Fibroblast of skin of back (primary cell): ENCODE measurements at places on chromosomes 4 and X.

DNA sequence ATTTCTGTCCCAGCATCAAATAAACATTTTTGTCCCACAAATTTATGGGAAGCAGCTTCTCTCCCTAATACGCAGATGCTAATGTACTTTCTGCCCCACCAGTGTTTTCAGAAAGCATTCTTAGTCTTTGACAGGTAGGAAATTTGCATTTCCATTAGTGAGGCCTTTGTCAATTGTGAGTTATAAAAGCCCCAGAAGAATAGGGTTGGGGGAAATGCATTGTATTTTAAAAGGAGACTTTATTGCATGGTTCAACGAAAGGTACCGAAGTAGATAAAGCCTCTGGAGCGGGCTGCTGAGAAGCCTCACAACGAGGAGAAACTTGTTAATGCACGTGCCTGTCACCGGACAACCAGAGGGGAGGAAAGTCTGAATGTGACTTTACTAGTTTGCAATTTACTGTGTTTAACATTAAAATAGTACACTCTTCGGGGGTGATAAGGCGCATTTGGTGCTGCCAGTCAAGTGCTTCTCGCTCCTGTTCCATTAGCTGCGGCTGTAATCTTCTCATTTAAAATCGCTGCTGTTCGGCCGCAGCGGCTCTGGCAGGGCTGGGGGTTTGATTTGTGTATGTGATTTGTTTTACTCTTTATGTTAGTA lies 63.4 kb downstream of the DCTD start:
- DNase-seq = no peak

DNA sequence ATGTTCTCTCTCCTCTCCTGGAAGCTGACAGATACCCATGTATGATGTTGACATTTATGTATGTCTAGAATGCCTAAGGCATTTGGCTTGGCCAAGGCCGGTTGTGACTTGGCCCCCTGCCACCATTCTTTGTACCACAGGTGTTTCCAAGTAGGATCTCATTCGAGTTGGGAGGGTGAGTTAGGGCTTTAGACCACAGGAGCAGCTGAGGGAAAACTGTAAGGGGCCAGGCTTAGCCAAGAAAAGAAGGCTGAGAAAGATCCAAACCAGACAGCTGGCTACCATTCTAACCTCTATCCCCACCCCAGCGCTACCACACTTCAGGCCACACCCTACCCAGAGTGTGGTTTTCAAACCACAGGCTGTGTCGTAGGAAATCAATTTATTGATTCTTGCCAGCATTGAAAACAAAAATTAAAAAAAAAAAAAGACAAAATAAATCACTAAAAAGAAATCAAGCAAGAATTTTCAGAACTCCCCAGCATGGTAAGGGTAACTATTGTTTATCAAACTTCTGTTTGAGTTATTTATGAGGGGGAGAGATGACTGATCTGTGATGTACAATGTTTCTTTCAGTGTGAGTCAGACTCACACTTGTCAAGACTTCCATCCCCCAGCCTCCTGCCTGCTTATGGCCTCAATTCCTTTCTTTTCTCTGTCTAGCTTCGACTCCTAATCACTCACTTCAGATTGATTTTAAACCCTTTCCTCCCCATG lies 9.9 kb downstream of the TMSB4X start:
- peak; percentile 54 for DNase-seq

- DNase-seq = peak; percentile 94
Measured at GRCh38 chr4:55866290-55866907, 13.0 kb downstream of the EXOC1 start.

- DNase-seq = peak; percentile 49
Measured at GRCh38 chrX:40922307-40922706, 162.9 kb upstream of the USP9X start.

DNA sequence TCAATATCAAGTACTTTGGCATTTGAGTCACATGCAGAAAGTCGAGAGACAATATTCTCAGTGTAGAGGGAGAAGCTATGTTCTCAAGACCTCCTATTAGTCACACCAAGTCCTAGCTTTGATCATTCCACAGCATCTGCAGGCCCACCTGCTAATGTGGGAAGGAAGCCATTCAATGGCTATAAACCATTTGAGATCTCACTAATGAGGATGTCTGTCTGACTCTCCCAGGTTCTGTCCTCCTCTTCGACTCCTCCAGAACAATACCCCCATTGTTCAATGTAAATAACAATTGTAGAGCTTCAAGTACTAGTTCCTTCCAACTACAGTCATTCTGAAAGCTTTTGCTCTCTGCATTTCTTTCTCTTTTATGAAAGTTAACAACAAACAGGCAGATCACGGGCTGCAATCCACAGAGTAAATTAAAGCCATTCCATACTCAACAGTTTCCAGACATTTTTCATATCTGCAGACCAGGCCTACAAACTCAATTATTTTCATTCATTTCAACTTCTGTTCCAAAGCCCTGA lies 140.2 kb upstream of the EDNRA start:
- DNase-seq = peak; percentile 57

GRCh38 chrX:32687379-32687778 lies 524.0 kb downstream of the DMD start:
- DNase-seq = no peak

DNA sequence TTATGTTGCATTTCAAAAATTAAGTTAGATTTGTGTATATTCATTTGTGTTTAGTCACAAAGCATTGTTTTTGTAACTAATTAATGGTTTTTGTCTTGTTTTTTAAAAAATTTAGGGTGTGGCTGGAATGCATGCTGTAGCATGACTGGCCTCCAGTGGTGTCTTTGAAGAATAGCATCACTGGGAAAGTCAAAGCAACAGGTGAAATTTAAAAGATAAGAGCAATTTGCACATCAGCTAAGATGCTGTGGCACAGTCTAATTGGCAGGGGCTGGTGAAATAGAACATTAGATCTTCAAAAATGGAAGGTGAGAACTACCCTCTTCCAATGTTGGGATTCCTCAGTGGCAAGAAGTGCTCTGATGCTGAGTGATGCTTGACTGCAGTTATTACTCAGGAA lies 45.3 kb downstream of the ANK2 start:
- DNase-seq = no peak
